ENCODE measurements at places on chromosomes 6 and 20. TPM values are rescaled to one million over a fixed set of nuclear protein-coding genes. Genes with fewer than 3 reads are reported as not detected.

The GSTA3 gene
- not detected for total RNA-seq

The SLC25A27 gene
- total RNA-seq: 0.22 TPM

The XKR7 gene
- total RNA-seq: under 0.01 TPM

The NKAIN4 gene
- total RNA-seq: not detected

The CGA gene
- not detected for total RNA-seq

The VEGFA gene
- total RNA-seq: 12.1 TPM

The TOX2 gene
- total RNA-seq: 1.7 TPM

The SLC17A1 gene
- total RNA-seq: not detected

The ENPP5 gene
- not detected for total RNA-seq

GRCh38 chr6:21228411-21228810, 365.1 kb upstream of the SOX4 start:
- DNase-seq: no peak

DNA sequence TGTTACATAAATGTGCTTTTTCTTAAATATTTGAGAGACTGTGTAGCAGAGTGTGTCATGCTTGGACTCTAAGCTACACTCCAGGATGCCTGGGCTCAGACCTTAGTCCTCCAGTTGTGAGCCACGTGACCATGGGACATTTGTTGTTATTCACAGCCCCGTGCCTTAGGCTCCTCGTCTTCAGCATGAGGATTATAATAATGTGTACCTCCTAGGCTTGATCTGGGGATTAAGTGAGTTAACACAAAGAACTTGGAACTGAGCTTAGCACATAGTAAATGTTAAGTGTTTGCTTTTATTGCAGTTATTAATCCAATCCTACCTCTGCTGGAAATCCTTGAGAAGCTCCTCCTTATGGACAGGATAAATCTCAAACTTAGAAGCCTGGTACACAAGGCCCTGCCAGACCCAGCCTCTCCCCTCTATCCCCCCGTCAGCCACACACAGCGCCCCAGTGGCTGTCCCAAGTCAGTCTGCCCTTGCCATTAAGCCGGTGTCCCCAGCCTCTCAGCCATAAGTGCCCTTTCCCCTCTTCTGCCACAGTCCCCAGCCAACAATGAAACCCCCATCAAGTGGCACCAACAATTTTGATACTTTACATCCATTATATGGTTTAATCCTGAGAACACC, 177.5 kb downstream of the TMEM242 start:
- DNase-seq: no peak

DNA sequence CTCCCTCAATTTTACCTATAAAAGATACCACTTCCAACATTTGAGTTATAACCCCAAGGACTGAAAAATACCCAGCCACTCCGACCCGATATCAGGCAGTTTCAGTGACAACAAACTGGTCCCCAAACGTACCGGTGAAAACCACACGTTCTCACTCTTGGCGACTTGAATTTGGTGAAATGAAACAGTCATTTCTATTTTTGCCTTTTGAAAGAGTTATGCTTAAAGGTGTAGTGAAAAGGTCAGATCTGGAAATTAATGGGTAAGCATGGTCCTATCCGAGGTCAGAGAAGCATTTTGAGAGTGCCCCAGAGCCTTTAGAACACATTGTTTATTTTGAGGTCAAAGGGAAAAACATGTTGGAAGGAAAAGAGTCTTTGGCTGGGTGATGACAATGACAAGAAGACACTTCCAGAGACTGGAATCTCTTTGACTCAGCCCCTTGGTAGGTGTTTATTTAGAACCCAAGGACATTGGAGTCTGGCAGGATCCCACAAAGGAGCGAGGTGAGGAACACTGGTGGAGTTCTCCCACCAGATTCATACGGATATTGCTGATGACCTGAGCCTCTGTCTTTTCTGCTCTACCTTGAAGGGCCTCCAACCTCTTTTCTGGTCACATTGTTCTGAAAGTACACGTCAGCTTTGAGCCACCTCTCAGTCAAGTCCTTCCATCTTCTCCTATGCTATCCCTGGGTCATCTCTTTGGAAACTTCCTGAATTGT, 235.0 kb downstream of the GMPR start:
- DNase-seq: no peak

- no peak for DNase-seq
Measured at GRCh38 chr6:111002350-111002749, 20.5 kb downstream of the RPF2 start.

GRCh38 chr6:112618849-112619248, 271.7 kb downstream of the RFPL4B start:
- peak; percentile 52 for DNase-seq

DNA sequence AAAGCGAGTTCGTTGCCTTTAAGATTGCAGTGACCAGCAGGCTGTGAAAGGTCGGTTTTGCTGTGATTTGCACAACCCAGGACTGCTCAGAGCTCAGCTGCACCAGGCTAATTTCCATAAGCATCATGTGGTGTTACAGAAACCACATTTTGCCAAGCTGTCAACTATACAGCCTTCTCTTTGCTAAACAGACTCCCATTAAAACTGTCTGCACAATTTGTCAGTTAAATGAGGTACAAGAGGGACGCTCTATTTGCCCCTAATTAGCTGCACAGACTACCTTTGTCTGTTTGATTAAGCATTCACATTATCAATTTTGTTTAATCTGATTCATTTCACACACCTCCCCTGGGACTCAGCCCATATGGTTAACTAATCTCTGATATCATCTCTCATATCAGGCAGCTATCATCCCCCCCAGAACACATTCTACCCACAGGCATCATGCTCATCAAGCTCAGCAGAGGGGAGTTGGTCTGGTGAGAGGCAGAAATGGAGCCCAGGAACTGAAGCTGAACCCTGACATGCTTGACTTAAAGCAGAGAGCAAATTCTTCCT, 62.1 kb downstream of the OLIG3 start:
- no peak for DNase-seq

DNA sequence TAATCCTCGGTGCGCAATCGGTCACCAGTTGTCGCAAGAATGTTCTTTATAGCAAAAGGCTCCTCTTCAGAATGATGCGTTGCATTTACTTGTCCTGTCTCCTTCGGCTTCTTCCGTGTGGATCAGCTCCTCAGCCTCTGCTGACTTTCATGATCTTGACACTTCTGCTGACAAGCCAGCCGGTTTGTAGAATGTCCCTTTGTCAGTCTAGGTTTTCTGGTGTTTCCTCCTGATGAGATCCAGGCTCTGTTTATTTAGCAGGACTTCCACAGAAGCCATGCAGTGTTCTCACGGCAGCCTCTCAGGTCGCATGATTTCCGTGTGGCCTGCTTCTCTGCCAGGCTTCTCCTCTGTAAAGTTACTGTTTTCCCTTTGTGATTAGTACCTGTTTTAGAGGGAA, 66.9 kb downstream of the STX11 start:
- no peak for DNase-seq

GRCh38 chr6:105344881-105345370, 58.0 kb downstream of the PREP start:
- no peak for DNase-seq
